ENCODE measurements at places on chromosomes 4 and X.

GRCh38 chrX:109534933-109535332, 1.7 kb upstream of the NXT2 start:
- no peak for DNase-seq

- no peak for DNase-seq
These were observed 343.5 kb upstream of the SFRP2 start for GRCh38 chr4:154132406-154132805.

- DNase-seq = no peak
These were observed 94.8 kb upstream of the LANCL3 start for GRCh38 chrX:37476571-37477170.

- no peak for DNase-seq
These were observed 1649.9 kb upstream of the IGFBP7 start for GRCh38 chr4:58760100-58760499.

- no peak for DNase-seq
These were observed 178.2 kb upstream of the GPC4 start for GRCh38 chrX:133593531-133593930.

DNA sequence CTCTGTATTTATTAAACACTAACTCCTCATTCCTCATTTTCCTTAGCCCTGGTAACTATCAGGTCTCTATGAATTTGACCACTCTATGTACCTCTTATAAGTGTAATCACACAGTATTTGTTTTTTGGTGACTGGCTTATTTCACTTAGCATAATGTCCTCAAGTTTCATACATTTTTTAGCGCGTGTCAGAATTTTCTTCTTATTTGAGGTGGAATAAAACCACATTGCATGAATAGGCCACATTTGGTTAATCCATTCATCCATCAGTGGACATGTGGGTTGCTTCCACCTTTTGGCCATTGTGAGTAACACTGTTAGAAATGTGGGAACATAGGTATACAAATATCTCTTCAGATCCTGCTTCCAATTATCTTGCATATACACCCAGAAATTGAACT, 341.2 kb upstream of the BOD1L1 start:
- no peak for DNase-seq

DNA sequence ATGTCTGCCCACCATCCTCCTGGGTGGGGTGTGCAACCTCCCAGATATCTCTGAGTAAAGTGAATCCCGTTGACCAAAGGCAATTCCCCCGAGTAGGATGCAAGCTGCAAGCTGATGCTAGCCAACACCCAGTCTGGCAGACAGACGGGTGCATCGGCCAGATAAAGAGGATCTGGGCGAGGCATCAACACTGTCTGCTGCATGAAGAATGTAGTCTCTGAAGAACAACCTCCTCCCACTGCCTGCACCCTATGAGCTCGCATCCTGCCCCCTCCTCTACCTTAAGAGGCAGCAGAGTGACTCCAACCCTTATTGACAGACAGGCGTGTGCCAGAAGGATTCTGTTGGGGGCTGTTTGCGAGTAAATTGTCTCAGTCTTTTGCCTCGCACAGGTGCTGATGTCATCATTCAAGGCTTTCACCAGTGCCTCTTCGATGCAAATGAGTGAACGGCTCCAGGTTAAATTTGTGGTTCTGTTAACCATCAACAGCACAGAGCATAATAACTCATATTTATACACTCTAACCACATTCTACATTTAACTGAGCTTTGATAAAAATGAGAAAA, 546.9 kb downstream of the BCOR start:
- DNase-seq = no peak
